NCI-H69 (cell line): ENCODE measurements at places on chromosomes 13 and 19.

DNA sequence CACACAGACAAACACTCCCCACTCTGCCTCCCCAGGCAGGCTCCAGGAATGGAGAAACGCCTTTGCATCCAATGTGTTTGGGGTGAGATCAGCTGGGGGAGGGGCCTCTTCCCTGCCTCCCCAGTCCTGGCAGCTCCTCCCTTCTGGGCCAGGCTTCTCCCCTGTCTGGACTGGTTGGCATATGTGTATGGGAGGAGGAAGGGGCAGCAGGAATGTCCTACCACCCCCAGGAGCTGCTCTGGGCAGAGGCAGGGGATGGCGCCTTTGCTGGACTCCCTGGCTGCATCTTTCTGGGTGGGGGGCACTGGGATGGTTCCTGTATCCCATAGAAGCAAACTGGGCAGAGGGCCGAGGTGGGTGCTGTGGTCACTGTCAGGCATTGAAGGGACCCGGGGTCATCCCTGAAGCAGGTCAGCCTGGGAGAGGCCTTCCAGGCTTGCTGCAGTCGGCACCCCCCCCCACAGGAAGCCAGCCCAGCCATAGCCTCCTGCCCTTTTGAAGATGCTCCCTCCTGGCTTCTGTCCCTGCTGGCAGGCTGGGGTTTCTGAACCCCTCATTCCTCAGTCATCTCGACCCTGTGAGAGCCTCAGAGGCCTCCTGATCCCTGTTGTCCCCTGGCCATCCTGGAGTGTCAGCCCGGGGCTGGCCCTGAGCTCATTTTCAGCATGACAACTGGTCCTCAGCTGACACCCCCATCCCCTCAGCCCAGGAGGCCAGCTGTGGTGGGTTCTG, 21.2 kb upstream of the SLC7A10 start:
- no peak for DNase-seq

- no peak for DNase-seq
Observed at GRCh38 chr13:89965252-89965651, 1382.2 kb upstream of the MIR17HG start.

- DNase-seq: no peak
Observed at GRCh38 chr19:10912619-10913018, 15.8 kb downstream of the YIPF2 start.

DNA sequence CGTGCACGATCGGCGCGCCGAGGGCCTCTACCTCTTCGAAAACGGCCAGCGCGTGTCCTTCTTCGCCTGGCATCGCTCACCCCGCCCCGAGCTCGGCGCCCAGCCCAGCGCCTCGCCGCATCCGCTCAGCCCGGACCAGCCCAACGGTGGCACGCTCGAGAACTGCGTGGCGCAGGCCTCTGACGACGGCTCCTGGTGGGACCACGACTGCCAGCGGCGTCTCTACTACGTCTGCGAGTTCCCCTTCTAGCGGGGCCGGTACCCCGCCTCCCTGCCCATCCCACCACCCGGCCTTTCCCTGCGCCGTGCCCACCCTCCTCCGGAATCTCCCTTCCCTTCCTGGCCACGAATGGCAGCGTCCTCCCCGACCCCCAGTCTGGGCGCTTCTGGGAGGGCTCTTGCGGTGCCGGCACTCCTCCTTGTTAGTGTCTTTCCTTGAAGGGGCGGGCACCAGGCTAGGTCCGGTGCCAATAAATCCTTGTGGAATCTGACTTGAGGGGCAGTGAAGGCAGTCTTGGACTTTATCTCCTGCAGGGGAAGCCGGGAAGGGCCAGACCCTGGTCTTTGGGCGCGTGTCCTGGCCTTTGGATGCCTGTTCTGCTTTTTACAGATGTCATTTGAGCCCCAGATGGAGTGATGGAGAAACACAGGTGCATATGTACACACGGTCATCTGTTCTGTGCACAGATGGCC, 2.2 kb downstream of the CLEC11A start:
- no peak for DNase-seq

DNA sequence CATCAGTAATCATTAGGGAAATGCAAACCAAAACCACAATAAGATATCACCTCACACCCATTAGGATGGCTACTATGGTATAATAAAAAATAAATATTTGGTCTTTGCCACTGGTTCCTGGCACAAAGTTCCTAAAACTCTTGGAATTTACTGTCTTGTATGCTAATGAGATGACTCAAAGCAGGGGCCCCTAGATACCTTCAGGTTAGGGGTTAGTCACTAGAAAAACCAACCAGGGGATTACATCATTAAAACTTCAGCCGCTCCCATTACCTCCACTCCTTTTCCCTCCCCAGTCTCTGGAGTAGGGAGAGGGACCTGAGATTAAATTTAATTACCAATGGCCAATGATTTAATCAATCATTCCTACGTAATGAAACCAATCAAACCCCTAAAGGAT, 49.6 kb downstream of the THSD1 start:
- no peak for DNase-seq

DNA sequence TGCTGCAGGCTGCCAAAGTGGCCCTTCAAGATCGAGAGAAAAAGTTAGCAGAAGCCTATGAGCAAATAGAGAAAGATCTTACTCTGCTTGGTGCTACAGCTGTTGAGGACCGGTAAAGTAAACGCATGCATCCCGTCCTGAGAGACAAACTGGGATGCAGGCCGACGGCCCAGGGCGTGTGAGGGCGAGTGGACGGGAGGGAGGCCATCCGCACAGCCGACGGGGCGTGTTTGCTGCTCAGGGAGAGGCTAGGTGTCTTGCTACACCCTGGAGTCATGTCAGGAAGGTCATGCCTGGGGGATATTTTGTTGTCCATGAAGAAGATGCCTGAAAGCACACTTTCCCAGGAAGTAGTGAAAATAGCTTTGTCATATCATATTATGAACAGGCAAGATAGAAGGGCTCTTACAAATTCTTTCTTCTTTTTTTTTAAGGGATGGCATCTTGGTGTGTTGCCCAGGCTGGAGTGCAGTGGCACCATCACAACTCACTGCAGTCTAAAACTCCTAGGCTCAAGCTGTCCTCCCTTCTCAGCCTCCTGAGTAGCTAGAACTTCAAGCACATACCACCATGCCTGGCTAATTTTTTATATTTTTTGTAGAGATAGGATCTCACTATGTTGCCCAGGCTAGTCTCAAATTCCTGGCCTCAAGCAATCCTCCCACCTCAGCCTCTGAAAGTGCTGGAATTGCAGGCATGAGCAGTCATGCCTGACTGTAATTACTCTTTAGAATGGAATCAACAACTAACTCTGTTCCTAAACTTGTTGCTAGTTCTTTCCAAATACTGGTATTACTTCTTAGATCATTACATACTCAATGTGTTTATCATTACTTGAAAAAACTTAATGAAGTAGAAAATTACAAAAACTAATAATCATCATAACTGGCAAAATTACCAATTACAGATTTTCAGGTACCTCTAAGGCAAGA, 117.6 kb upstream of the MCF2L start:
- no peak for DNase-seq

DNA sequence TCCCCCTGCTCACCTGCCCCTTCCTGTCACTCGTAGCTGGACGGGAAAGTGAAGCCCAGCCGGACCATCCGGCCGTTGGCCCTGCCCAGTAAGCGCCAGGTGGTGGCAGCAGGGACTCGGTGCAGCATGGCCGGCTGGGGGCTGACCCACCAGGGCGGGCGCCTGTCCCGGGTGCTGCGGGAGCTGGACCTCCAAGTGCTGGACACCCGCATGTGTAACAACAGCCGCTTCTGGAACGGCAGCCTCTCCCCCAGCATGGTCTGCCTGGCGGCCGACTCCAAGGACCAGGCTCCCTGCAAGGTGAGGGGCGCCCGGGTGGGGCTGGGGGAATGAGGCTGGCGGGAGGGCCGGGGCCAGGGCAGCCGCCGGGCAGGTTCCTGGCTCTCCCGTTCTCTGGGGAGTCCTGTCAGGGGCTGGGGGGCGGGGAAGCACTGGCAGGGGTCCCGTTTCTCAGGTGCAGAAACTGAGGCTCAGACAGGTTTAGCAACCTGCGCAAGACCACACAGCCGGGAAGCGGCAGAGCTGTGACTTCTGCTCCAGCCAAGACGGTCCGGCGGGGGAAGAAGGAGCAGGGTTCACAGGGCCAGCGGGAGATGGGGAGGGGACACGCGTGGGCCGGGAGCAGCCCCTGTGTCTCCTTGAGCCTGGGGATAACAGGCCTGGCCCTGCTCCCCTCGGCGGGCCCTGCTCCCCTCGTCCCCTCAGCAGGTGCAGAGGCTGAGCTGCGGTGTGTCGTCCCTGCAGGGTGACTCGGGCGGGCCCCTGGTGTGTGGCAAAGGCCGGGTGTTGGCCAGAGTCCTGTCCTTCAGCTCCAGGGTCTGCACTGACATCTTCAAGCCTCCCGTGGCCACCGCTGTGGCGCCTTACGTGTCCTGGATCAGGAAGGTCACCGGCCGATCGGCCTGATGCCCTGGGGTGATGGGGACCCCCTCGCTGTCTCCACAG, 5.3 kb downstream of the GZMM start:
- peak; percentile 31 for DNase-seq

DNA sequence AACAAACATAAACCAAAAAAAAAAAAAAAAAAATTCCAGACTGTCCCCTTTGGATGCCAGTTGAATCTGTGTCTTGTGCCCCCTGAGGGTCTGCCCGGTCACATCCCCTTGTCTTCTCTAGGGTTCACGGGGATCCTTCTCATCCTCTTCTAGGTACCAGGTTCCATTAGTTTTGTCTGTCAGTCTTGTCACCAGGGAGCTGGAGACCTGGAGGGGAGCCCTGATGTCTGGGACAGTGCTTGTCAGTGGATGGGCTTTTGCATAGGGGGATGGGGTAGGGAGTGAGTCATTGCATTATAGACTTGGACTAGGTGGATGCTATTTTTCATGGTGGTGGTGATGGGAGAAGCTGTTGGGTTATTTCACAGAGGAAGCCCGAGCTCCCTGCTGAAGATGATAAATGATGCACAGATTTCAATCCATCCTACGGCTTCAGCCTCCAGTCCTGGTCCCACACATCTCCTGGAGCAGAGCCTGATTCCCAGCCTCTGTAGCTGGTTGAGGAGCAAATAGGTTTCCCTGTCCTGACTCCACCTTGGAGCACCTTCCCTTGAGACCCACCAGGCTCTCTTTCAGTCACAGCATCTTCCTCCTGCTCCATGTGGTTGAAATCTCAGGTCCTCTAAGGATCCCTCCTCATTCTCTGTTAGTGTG, 26.0 kb downstream of the WTIP start:
- DNase-seq: no peak

GRCh38 chr19:15869109-15869555, 28.7 kb downstream of the CYP4F2 start:
- peak; percentile 35 for DNase-seq

- no peak for DNase-seq
Observed at GRCh38 chr13:28412981-28413380, 81.9 kb downstream of the FLT1 start.

DNA sequence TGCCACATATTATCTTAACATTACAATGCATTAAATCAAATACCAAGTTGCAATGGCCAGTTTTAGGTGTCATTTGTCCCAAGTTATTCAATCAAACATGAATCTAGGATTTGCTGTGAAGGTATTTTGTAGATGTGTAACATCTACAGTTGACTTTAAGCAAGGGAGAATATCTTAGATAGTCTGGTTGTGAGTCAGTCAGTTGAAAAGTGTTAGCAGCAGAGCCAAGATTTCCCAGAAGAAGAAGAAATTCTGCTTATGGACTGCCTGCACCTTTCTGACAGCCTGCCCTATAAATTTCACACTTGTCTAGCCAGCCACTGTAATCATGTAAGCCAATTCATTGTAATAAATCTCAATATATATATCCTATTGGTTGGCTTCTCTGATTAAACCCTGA, 41.3 kb upstream of the INTS6 start:
- DNase-seq: no peak

- no peak for DNase-seq
Observed at GRCh38 chr13:67137044-67137735, 92.9 kb downstream of the PCDH9 start.

DNA sequence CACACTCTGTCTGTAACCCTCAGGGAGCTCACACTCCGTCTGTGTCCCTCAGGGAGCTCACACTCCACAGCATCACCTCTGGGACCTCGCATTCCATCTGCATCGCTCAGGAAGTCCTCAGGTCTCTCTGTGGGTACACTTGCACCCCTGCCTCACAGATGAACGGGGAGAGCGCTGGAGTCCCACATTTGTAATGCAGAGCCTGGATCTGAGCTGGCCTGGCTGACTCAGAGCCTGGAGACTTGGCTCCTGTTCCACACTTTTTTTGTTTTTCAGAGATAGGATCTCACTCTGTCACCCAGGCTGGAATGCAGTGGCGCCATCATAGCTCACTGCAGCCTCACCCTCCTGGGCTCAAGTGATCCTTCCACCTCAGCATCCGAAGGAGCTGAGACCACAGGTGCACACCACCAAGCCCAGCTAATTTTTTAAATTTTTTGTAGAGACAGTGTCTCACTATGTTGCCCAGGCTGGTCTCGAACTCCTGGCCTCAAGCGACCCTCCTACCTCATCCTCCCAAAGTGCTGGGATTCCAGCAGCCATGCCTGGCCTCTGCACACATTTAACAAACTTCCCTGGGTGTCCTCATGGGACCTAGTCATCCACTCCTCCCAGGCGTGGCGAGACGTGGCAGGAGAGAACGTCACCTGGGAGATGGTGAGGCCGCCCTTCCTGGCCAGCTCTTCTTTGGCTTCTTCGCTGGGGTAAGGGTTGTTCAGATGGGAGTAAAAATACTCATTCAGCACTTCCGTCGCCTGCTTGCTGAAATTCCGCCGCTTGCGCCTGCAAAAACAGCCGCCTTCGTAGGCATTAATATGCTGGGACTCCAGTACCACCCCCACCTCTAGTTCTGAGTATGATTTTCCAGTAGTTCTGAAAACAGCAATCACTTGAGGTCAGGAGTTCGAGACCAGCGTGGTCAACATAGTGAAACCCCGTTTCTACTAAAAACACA, 31.0 kb downstream of the CILP2 start:
- DNase-seq: no peak

DNA sequence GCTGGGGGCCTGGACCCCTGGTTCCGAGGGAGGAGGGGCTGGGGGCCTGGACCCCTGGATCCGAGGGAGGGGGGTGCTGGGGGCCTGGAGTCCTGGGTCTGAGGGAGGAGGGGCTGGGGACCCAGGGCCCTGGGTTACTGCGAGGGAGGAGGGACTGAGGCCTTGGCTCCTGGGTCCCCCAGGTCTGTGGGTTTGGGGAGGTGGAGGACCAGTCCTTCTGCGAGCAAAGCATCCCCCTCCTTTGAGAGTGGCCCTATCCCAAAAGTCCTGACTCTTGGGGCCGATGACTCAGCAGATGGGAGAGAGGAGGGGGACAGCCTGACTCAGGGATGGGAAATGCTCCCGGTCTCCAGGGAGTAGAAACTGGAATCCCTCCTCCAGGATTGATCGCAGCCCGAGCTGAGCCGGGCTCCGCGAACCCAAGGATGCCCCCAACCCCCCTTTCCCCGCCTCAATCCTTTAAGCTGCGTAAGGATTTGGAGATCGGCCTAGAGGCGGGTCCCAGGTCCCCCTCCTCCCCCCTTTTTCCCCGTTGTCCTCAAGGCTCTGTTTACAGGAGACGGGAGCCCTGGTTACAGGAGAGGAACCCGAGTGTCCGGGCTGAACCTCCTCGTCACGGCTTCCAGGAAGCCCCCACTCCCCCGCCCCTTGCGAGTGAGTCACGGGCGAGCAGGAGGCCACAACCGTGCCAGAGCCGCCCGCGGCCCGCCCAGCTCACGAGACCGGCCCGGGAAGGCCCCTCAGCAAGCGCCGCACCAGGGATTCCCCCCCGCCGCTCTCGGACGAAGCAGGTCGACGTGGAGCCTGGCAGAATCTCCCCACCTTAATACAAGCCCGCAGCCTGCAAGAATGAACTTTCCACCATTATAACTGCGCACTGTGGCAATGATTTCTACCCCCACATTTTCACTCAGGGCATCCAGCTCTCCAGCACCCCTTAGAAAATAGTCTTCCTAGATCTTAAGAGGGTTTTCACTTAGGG, 3.0 kb upstream of the ZFP36 start:
- DNase-seq: peak; percentile 93
